NB4 (cell line): ENCODE measurements at places on chromosomes 4 and X.

- DNase-seq = no peak
Measured at GRCh38 chr4:16938512-16939040, 40.1 kb upstream of the LDB2 start.

DNA sequence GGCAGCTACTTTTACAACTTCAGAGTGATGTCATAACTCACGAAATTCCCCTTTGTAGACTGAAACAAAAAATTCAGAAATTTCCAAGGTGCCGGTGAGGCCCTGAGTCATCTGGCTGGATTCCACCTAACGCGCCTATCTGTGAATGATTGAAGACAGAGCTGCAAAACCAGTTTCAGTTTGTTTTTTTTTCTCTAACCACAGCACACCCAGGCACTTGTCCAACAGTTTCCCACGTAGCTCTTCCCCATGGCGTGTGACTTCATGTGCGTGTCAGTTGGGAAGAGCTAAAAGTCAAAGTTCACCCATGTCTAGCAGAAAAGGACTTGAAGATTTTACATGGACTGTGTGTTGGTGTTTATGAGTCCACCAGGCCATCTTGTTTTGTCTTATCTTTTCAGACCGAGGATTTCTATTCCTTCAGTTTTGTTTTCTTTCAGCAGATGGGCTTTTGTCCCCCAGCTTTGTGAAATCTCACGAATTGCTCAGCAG is 16.4 kb downstream of the TCEANC start:
- peak; percentile 32 for DNase-seq

GRCh38 chr4:124537971-124538370 is 174.6 kb downstream of the ANKRD50 start:
- no peak for DNase-seq

DNA sequence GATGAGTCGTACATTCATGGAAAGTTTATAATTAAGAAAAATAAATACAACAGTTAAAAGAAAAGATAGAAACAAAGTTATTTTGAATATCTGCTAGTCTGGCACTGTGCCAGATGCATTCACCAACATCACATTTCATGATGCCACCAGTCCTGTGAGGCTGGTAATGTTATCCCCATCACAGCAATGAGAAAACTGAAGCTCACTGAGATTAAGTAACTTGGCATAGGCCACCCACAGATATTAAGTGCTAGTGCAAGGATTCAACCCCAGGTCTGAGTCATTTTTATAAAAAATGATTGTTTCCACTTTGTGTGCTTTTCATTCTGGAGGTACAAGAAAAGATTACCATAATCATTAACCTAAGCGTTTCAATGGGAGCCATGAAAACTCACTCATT is 65.0 kb upstream of the IL15 start:
- DNase-seq = no peak

GRCh38 chr4:77193511-77194102 is 36.6 kb downstream of the CCNG2 start:
- peak; percentile 89 for DNase-seq

GRCh38 chr4:149997881-149998421 is 80.3 kb upstream of the DCLK2 start:
- DNase-seq = no peak

- no peak for DNase-seq
Measured at GRCh38 chr4:103307453-103308247, 109.5 kb upstream of the CENPE start.

GRCh38 chrX:119488749-119489148 is 20.5 kb downstream of the SLC25A5 start:
- peak; percentile 45 for DNase-seq

GRCh38 chr4:41977709-41978108 is 3.8 kb upstream of the DCAF4L1 start:
- peak; percentile 57 for DNase-seq

- DNase-seq = no peak
Measured at GRCh38 chr4:155433636-155434360, 57.0 kb upstream of the MAP9 start.

- DNase-seq = no peak
Measured at GRCh38 chr4:107896158-107896645, 35.1 kb upstream of the CYP2U1 start.

DNA sequence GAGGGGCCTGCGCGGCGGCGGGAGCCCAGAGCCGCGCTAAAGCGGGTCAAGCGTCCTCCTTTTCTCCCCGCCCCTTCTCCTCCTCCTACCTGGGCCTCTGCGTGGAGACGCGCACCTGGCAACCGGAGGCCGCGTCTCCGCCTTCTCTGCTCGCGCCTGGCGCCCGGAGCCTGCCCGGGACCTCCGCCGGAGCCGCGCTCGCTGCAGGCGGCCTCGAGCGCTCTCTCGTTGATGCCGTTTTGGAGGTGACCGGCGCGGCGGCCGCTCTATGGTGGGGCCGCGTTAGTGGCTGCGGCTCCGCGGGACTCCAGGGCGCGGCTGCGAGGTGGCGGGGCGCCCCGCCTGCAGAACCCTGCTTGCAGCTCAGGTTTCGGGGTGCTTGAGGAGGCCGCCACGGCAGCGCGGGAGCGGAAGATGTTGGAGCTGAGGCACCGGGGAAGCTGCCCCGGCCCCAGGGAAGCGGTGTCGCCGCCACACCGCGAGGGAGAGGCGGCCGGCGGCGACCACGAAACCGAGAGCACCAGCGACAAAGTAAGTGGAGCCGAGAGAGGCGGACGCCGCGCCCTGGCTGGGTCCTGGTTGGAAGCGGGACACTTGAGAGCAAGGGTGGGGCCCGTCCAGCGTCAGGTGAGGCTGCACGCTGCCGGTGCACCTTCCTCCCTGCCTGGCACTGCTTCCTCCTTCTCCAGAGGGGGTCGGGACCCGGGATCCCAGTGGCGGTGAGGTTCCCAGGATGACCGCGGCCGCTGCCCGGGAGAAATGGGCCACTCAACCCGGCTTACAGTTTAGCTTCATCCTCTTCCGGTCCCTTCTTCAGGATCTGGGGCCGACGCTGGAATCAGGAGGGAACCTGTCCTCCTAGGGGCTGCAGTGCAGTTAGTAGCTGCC is at the start of gene CDS1:
Gene CDS1, plus strand, starts transcription at position 140 of the 888 bp plus-strand sequence. Its CDS starts 275 bp downstream, at position 415.
- DNase-seq = peak; percentile 38

DNA sequence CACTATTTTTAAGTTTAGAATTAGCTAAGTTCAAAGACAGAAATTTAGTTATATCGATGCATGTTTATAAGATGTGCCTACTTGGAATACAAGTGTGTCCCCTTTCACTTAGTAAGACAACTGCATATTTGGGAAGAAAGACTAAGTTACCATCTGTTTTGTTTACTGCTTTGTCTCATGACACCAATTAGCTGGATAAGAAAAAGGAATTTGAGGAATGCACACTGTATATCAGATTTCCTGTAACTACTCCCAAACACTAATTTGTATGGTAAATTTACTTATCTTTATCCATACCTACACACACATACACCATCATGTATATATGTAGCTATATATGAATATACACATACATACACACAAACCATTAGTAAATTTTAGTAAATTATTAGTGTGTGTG is 1442.8 kb upstream of the IGFBP7 start:
- DNase-seq = no peak
